ENCODE measurements at places on chromosomes 12 and 14.

DNA sequence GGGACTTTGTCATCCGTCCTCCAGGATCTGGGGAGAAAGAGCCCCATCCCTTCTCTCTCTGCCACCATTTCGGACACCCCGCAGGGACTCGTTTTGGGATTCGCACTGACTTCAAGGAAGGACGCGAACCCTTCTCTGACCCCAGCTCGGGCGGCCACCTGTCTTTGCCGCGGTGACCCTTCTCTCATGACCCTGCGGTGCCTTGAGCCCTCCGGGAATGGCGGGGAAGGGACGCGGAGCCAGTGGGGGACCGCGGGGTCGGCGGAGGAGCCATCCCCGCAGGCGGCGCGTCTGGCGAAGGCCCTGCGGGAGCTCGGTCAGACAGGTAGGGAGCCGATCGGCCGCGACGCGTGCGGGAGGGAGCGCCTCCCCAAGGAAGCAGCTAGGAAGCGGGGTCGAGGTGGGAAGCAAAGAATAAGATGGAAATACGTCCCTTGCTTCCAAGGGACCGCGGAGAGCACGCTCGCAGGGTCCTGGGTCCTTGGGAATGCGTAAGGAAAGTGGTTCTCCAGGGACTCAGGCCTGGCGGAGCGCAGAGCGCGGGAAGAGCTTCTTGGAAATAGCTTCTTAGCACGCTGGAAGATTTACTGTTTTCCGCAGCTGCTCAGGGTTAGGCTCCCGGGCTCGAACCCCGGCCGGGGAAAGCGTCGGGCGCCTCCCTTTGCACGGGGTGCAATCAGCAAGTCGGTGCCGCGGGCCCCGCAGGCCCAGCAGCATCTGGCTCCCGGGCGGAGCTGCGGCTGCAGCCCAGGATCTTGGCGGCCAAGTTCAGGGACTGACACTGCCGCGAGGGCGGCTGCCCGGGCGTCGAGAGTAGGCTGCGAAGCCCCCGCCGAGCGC lies 457 bp downstream of the SOCS2 start:
- DNase-seq, result peak; percentile 53

- DNase-seq, result no peak
Measured at GRCh38 chr12:47221256-47222023, 141.7 kb upstream of the AMIGO2 start.

DNA sequence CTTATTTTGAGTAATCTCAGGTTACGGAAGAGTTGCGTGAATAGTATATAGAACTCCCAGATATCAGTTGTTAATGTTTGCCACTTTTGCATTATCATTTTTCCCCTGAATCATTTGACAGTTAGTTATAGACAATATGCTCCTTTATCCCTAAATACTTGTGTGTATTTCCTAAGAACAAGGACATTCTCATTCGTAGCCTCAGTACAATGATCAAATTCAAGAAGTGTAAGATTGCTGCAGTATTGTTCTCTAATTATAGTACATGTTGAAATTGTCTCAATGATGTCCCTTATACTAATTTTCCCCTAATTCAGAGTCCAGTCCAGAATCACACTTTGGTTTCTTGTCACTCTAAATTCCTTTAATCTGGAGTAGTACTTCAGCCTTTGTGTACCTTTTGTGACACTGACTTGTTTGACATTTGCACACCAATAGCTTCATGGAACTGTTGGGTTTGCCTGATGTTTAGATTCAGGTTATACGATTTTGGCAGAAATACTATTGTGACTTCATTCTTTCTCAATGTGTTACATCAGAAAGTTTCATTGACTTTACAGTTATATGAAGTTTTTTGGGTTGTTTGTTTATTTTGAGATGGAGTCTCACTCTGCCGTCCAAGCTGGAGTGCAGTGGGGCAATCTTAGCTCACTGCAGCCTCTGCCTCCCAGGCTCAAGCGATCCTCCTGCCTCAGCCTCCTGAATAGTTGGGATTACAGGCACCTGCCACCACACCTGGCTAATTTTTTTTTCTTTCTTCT lies 13.1 kb downstream of the DYNC1H1 start:
- no peak for DNase-seq

DNA sequence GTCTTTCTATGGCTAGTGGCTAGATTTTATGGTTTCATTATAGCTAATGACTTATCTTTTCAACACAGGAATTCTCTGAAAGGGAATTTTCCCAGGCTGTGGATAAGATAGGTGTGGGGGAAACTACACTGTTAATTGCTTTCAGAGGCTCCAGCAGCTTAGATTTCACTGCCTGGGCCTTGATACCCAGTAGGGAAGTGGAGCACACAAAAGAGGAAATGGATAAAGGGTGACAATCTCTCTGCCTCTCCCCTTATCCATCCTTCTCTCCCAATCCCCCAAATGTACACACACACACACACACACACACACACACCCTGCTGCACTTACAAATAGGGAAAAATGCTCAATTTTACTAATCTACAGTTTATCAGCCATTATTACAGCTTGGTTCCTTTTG lies 19.1 kb downstream of the SIX4 start:
- DNase-seq, result no peak

DNA sequence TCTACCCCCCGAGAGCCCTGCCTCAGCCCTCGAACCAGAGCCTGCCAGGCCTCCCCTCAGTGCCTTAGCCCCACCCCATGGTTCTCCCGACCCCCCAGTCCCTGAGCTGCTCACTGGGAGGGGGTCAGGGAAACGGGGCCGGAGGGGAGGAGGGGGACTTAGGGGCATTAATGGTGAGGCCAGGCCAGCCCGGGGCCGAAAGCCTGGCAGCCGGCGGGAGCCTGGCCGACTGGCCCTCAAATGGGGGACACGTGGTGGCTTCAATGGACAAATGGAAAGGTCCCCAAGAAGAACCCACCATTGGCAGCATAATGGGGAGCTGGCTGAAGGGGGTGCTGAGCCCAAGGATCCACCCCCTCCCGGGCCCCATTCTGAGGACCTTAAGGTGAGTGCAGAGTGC lies 5.6 kb downstream of the MBD6 start:
- no peak for DNase-seq

DNA sequence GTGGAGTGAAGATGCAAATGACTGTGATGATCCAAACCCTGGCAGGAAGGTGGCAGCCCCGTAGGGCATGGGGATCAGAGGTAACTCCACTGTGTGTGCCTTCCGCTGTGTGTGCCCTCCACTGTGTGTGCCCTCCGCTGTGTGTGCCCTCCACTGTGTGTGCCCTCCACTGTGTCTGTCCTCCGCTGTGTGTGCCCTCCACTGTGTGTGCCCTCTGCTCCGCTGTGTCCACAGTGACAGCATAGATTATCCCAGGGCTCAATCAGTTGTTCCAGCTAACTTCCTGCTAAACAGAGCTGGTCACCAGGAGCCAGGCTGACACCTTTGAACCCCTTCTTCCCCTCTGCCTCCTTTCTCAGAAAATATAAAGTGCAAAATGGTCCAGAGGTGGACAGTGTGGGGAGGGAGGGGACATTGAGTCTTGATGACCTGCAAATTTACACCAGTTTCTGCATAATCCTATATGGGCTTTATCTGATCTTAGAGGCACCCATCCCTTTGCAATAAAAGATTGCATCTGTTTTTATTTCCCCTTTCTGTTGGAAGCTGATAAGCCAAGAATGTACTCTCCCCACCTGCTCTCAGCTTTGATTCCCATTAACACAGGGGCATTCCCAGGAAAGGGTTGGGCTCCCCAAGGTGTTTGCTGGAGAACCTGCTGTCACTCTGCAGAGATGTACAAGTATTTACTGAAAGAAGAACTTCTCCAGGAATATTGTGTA lies 21.6 kb upstream of the HNF1A start:
- no peak for DNase-seq

DNA sequence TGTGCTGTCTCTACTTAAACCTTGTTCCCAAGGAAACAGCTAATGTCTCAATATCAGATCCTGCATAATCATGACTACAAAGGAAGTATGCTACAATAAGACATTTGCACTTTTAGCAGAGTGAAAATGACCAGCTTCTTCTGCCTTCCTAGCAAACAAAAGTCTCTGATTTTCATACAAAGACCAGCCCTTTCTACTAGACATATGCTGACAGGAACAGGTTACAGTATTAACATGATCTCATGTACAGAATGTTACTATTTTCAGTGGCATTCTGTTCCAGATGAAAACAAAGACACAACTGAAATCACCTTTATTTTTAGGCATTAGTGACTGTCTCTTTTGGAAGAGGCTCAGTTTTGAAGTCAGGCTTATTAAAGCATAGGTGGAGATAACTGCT lies 228.6 kb downstream of the MED13L start:
- DNase-seq, result no peak

DNA sequence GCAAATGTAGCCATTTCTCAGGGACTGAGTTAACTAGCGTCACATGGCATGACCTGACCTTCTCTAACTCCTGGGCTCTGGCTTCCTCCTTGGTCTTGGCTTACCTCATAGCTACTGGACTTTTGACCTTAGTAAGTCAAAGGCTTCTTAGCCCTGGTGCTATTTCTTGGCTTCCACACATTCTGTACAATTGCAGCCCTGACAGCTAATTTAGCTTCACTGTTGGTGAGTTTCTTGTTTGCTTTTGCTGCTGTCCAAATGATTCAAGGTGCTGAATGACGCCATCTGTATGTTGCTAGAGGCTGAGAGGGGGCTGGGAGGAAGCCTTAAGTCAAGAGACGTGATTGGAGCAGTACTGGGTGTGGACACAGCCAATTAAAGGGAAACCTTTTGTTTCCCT lies 202.7 kb downstream of the PRKD1 start:
- DNase-seq, result no peak

DNA sequence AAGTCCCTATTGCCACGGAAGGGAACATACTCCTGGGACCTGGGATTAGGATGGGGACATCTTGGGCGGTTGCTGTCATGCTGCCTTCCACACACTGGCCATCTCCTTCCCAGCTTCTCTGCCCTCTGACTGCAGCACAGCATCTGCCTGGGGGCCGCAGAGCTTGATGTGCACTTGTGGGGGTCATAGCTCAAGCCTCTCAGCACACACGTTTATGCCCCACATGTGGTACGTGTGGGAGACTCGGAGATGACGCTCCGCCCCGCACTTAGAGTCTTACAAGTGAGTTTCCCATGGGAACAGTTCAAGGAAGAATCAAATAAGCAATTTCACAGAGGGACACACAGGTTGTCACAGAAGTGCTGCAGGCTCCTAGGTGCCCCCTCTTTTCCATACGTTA lies 8.6 kb downstream of the ACADS start:
- DNase-seq, result no peak

DNA sequence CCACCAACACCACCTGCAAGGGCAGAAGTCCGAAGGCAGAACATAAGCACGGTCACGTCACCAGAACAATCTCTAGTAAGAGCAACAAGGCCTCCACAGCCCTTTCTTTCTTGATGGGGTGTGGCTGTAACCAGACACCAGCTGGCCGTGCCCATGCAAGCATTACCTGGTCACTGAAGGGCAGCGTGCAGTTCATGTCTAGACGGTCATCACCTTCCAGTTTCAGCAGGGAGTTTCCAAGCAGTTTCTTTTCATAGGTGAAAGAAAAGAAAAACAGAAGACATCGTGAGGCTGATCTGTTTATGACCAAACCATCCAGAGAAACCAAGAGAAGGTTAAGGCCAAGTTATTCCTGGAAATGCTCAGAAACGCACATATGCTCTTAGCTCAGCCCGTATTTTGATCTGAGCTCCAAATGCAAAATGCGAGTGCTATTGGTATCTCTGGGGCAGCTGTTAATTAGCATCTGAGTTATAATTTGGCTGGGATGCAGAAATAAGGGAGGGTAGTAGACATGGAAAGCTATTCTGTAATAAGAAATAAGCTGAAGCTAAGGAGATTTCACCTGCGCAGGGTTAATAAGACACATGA lies 42.5 kb downstream of the PRKAB1 start:
- no peak for DNase-seq

GRCh38 chr12:32901553-32901952 lies 5.0 kb upstream of the PKP2 start:
- no peak for DNase-seq

DNA sequence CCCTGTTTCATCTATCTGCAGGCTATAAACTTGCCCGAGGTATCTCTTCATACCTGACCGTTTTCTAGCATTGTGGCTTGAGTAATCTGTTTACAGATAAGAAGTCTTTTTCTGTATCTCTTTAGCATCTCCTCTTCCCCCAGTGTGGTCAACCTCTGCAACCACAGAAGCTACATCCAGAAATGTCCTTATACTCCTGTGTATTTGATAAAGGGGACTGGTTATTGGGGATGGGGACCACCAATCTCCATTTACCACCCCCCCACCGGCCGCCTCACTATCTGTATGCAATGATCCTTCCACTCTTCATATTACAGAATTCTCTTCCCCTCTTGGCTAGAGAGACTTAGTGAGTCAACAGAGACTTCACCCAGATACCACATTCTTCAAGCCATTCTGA lies 3.4 kb upstream of the RPAP3 start:
- DNase-seq, result no peak

DNA sequence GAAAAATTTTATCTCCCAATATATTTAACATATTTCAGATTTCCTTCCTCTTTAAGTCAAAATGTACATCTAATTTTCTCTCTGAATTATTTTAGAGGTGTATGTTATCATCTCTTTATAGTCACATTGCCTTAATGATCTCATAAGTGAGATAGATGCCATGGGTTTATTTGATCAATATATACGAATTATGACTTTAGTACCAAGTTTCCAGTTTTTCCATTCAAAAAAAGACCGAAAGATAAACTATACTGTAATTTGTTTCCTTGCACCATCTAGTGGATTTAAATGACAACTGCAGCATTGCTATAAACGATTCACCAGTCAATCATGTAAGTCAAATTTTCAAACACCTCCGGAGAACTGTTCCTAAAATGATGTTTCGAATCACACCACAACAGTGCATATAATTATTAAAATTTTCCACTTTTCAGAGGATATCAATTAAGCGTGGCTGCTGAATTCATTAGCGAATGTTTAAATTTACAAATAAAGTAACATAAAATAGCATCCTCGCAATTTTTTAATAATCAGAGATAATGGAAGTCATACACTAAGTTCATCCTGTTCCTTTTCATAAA lies 419 bp upstream of the ATXN7L3B start:
- DNase-seq, result peak; percentile 45

DNA sequence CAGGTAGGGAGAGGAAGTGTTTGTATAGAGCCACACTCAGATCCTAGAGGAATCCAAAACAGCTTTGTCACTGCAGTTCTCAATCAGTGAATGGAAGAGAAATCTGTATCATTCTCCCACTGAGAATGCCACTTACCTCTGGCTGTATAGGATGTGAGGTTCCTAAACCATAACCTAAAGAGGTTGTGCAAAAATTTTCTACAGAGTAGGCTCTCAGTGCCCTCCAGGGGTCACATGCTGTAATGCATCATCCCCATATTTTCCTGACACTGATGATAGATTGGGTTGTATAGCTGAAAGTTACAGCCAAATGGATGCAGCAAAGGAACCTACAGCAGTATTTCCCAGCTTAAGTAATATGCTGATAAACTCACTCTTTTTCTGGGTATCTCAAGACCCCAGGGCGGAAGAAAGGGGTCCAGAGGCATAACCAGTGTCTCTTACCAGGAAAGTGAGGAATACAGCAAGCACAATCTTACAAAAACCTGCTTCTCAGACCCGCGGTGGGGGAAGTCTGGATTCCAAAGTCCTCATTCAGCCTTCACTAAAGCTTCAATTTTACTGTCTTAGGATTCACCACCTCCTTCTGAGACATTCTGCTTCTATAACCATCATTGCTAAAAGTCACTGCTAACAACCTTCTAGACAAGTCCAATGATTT lies 3.8 kb downstream of the BCDIN3D start:
- peak; percentile 60 for DNase-seq

GRCh38 chr12:55996715-55997534 lies at the start of gene SUOX:
TSS of gene SUOX (plus strand) at chr12:55997276. CDS start at chr12:56002222, 4,946 bp downstream.
- DNase-seq, result peak; percentile 86
